ENCODE measurements at places on chromosomes 12 and 14.

DNA sequence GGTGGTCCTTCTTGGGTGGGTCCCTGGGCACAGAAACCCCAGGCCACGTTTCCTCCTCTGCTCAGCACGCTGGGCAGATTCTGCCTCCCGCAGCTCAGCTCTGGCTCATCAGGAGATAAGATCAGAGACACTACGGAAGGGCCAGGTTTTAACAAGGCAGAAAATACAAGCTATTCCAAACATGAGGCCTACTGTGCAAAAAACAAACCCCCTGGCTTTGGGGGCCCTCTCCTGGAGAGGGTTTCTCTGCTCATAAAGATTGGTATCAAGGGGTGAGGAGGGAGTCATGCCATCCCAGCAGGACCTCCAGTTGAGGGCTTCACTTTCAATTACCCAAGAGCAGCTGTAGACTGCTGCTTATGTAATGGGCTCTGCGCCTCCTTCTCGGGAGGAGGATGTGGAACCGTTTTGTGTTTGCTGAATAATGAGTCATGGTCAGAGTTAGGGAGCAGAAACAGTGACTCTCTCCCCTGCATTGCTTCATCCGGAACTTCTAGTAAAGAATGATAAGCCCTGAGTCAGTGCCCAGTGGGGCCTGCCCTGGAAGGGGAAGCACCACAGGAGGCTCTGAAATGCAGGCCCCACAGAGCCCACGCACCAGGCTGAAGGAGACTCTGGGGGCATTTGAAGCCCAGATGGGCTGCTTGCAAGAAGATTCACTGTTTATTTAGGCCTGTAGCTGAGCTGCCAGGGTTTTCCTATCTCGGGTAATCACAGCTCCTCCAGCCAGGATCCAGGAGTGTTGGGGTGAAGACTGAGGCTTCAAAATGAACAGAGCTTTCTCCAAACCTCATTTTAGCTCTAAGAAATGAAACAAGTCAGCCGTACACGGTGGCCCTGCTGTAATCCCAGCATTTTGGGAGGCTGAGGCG, 79.3 kb downstream of the SSPN start:
- peak; percentile 61 for DNase-seq

DNA sequence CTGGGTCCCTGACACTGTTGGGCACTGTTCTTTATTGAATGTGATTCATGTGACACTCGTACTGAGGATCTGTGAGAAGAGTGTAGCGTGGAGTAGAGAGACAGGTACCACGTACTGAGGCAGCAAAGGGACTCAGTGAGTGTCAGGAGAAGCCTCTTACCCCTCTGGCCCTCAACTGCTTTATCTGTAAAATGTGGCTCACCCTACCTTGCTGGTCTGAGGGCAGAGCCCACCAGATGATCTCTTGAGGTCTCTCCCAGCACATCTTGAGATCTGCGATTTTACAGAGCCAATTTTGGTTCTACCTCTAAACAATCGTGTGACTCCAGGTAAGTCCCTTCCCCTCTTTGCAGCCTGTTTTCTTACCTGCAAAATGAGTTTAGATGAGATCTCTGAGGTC, 3.1 kb downstream of the CEBPE start:
- no peak for DNase-seq

- DNase-seq = no peak
Measured at GRCh38 chr12:3243376-3244084, 166.4 kb downstream of the TSPAN9 start.

DNA sequence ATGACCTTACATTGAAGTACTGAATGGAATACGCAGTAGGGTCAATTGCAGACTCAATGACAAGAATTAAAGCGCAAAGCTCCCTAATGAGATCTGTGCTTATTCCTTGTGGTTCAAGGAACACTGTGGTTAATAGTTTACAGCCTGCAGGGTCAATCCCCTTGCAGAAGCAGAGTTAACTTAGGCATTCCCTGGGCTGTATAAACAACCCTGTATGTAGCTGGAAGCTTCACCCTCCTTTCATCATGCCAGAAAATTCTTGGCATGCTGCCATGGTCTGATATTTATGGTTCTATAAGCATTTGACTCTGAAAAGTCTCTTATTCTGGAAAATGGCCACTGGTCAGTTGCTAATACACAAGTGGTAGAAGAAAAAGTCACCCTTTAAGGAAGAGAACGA, 227.7 kb downstream of the NOVA1 start:
- no peak for DNase-seq

GRCh38 chr12:91074851-91075250, 17.0 kb upstream of the KERA start:
- no peak for DNase-seq

- DNase-seq = no peak
Measured at GRCh38 chr12:98275131-98275475, 240.3 kb upstream of the TMPO start.

DNA sequence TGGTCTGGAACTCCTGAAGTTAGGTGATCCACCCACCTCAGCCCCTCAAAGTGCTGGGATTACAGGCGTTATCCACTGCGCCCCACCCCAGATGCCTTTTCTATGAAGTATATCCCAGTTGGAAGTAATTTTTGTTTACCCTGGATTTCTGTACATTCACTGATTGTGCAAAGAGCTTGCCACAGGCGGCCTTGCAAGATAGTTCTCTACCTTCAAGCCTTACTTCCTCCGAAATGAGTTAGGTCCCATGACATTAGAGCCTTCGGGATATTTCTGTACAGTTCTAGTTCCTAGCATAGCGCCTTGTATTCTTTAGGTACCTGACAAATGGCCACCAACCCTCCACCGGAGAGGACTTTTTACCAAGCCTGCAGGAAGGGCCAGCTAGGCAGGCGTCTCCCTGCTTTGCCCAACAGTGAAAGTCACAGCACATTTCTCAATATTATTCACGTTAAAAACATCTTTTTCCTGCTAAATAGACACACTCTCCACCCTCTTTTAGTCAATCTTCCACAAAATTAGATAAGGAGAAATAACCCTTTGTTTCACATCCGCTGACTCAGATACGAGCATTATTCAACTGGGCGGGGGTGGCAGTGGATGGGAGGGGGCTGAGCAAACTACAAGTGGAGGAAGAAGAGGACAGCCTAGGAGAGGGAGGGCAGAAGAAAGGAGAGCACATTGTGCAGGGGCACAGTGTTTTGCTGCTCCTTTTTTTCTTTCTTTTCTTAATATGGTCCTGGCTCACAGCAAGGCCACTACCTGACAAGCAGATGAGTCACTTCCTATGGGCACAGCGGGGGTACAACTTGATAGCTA, 40.0 kb upstream of the CAPRIN2 start:
- DNase-seq = no peak

DNA sequence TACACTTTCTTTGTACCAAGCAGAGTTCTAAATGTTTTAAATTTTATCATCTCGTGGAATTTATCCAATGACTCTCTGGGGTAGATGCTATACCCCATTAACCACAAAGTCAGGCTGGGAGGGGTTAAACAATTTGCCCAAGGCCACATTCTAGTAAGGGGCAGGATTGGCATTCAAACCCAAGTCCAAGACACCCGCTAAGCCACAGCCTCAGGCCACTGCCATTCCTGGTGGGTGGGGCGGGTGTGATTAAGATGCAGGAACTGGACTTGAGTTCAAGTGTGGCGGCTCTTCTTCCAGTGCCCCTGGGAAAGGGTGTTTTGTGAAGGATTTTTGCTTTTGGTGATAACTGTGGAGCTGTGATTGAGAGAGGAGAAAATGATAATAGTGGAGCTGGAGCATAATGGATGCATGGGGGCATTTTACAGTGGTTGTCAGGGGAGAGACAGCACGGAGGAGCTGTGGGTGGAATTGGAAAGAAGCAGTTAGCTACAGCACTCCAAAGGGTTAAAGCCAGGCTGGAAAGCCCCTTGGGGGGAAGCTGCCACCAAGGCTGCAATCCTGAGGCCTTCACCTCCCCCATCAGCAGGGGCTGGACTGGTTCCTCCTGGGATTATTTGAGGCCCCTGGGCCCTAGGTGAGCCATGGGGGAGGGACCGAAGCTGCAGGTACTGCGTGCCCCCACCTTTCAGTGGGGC, 1.0 kb upstream of the VRTN start:
- DNase-seq = no peak

DNA sequence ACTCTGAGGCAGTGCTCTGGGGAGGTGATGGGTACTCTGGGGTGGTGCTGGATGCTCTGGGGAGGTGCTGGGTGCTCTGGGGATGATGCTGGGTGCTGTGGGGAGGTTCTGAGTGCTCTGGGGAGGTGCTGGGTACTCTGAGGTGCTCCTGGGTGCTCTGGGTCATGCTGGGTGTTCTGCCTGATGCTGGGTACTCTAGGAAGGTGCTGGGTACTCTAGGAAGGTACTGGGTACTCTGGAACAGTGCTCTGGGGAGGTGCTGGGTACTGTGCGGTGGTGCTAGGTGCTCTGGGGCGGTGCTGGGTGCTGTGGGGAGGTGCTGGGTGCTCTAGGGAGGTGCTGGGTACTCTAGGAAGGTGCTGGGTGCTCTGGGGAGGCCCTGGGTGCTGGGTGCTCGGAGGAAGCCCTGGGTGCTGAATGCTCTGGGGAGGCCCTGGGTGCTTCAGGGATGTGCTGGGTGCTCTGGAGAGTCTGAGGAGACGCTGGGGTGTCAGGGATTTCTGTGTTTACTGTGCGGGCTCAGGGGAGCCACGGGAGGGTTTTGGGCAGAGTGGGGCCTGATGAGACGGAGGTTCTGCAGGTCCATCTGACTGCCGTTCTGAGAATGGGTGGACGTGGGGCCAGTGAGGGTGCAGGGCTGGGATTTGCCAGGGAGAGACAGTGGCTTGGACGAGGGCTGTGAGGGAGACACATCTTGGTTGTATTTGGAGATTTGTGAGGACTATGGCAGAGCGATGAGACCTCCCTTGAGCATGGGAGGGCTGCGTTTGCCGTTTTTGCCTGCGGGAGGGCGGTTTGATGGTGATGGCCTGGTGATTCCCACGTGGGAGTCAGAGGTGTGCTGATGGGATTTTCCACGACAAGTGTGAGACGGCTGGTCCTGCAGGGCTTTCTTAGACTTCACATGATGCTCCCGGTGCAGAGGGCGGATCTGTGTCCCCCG, 30.0 kb downstream of the MMP17 start:
- DNase-seq = no peak

DNA sequence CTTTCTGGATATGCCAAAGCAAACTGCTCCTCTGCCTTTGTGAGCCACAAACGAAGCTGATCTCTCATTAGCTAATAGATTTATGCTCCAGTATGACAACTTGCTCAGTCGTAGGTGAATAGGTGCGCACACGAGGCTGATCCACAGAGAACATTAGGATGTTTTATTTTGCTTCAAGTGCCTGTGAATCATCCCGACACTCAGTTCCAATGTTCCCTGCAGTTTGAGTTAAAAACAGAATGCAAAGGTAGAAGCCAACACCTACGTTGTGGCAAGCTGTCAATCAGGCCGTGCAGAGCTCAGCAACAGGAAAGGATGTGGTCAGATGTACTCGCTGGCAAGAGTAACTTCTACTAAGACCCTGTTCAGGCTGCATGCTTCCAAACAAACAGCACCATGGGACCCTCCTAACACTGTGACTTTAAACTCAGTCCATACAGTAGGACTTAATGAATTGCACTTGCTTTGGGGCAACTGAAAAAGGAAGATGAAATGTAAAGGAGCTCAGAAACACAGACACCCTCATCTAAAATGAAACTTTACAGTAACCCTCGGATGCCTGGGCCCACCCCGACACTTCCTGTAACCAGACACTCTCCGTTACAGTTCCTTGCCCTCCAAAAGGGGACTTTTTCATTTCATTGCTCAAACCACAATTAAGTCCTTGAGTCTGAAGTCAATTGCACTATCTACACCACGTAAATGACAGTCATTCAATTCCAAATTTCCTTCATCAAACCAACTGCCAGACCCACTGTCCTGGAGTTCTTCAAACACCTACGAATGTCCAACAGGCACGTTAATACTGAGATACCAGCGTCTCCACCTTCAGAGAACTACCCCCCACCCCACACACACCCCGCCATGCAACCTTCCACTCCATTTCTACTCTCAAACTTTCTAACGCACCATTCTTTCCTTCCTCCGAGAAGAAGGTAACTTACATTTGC, 1.6 kb downstream of the CCDC88C start:
- no peak for DNase-seq

DNA sequence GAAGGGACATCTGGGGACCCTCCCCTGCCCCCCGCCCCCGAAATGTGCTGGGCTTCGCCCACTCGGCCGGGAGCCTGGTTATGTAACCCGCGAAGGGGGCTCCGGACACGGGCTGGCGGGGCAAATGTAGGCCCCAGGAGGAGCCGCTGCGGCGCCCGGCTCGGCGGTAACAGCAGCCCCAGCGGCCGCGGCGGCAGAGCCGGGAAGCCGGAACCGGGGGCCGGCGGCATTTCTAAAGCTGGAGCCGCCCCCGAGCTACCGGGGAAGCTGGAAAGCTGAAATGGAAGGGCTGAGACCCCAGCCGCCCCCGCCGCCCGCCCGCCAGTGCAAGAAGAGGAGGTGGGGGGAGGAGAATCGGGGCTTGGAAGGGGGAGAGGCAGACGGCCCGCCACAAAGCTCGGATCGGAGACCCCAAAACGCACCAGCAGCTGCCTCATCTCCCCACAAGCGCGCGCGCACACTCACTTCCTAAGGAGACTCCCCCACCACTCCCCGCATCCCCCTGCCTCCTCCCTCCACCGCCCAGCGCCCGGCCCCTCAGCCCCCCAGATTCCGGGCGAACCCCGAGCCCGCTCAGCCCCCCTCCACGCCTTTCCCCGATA, 1.5 kb downstream of the KDM2B start:
- DNase-seq = no peak

DNA sequence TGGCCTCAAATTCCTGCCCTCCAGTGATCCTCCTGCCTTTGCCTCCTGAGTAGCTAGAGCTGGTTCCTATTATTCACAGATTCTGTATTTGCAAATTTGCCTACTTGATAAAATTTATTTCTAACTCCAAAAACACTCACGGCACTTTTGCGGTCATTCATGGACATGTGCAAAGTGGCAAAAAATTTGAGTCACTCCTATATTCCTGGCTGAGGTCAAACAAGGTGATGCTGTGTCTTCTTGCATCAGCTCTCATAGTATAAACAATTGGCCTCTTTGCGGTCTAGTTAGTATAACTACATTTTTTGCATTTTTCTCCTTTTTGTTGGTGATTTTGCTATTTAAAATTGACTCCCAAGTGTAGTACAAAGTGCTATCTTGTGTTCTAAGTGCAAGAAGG, 24.7 kb downstream of the ATF1 start:
- DNase-seq = no peak

GRCh38 chr12:131132118-131132892, 178.6 kb downstream of the ADGRD1 start:
- DNase-seq = no peak

- DNase-seq = no peak
Measured at GRCh38 chr14:103085106-103086091, 1.4 kb downstream of the LBHD2 start.

DNA sequence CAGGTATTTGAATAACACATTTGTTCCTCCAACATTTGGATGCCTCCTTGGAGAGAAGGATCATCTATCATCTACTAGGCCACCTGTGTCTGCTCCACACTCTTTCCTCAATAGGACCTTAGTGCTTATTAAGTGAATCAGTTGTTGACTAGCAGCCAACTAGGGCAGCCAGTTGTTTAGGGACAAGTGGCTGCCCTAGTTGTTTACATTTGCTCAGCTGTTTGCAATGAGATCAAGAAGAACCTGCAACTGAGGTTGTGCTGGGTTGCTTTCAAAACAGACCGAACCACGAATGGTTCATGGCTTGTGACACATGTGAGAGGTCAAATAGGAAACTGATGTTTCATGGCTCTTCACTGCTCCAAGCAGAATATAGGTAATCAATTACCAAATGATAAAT, 53.8 kb downstream of the TMCC3 start:
- DNase-seq = no peak

GRCh38 chr12:131635491-131636122, 75.3 kb upstream of the SFSWAP start:
- DNase-seq = no peak

- DNase-seq = no peak
Measured at GRCh38 chr12:70605976-70606375, 31.3 kb downstream of the PTPRB start.

All from C1 segment of cervical spinal cord (tissue), 14 donors.